ENCODE measurements at places on chromosomes 6 and 20.

DNA sequence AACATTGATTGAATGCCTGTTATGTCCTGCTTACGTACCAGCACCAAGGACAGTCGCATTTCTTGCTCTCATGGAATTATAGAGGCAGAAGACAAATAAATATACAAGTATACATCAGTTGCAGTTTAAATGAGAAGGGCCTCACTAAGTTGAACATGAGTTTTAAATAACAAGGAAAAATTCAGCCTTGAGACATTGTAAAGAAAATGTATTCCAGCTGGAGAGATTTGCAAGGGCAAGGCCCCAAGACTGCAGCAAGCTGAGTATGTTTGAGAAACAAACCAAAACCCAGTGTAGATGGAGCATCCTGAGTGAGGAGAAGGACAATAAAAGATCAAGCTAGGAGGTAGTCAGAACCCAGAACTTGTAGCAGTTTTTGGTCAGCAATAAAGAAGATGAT is 123.2 kb upstream of the BMP5 start:
- no peak for DNase-seq

- no peak for DNase-seq
Measured at GRCh38 chr20:44559302-44559701, 23.1 kb upstream of the PKIG start.

DNA sequence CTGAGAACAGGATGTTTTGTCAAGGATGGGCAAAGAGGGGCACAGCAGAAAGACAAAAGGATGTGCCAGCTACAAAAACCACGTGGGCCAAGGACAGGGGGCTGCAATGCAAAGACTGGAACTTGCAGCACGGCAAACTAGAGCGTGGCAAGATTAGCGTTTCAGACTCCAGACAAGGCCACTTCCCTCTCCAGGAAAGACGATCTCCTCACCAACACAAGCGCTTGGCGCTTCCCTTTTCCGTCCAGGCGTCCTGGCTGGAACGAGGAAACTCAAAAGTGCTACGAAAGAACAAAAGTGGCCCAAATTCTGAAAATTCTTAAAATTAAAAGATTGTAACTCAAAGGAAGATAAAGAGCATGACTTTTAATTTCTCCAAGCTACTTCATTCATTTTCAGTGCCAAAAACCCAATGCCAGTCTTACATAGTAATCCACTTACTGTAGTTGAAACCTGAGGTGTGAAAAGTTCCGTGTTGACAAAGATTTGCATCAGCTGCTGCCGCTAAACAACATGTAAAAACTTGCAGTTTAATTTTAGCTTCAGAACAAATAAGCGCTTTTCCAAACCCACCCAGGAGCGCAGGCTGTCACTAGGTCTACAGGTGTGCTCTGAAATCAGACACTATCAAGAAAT is 207.1 kb upstream of the RREB1 start:
- DNase-seq, result no peak

DNA sequence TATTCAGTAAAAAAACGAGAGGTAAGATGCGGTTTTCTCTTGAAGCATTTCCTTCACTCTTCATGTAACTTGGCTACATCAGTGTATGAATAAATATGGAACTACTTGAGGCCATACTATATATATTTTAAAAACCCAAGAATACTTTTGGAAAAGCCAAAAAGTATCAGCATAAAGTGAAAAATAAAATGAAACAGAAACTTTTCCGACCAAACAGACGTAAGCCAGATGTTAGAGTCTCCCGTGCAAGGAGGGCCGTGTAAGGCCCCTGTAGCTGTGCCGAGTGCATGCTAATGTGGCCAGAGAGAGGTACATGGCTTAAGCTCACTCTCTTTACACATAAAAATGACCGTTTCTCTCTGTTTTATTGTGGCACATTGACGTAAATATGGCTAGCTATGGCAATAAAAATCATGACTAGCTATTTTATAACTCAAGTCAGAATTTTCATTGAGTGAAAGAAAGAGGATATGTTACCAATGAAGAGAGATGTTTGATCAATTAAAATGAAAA is 140.1 kb upstream of the GMDS start:
- no peak for DNase-seq

- no peak for DNase-seq
Measured at GRCh38 chr6:78599526-78599925, 267.8 kb upstream of the IRAK1BP1 start.

- no peak for DNase-seq
Measured at GRCh38 chr6:89439014-89439413, 6.1 kb downstream of the ANKRD6 start.

GRCh38 chr6:89251170-89251569 is 34.0 kb upstream of the GABRR1 start:
- no peak for DNase-seq

DNA sequence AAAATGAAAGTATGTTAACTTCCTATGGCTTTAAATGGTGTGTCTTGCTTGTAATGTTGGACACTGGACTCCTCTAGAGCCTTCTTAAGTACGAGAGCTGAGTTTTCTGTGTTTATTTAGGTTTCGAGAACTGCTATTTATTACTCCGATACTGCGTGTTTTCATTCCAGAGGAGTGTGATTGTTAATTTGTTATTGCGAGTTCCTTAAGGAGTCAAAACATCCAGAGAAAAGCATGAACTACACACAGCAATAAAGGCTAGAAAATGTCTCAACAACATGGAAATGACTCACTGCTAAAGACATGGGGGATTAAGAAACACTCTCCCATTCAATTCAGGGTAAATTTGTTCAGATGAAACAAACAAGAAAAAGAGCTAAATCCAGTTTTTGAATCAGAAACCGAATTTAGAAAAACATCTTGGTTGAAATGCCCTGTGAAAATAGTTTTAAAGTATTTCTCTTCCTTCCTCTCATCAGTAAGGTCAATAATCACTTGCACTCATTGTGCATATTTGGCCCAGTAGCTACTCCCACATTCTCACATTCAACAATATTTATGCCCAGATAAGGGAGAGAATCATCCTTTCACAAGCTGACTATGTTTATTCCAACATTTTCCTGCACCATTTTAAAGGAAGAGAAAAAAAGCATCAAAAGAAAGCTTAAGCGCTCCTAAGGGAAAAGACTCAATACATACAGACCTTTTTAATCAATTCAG is 36.0 kb downstream of the ATXN1 start:
- DNase-seq, result no peak

GRCh38 chr6:14903176-14904038 is 342.5 kb upstream of the JARID2 start:
- no peak for DNase-seq

DNA sequence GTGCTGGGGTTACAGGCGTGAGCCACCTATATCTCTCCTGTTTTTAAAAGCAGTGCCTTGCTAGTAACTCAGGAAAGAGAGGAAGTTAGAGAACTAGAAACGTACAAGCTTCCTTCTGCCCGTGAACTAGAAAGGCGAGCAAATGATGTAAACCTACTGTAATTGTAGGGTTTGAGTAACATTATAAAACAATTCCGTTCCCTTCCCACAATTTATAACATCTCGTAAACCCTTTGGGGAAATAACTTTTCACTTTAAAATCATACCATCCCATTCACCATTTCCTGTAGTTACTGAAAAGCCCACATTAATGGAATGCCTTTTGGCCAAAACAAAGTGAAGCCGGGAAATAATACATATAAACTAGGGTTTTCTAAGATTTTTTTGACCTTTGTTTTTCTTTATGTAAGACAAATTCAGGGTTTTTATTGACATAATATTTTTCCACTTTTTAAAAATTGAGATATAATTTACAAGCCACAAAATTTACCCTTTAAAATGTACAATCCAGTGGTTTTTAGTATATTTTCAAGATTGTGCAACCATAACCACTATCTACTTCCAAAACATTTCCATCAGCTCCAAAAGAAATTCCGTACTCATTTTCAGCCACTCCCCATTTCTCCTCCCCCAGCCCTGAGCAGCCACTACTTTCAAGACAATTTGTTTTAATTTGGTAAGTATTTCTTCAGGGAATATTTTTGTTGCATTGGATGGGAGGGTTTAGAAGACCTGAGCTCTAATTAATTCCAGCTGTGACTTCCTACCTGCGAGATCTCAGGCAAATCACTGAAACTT is 175.1 kb upstream of the PDE10A start:
- no peak for DNase-seq

GRCh38 chr6:10411131-10411970 is 3.5 kb downstream of the TFAP2A start:
- DNase-seq, result no peak

DNA sequence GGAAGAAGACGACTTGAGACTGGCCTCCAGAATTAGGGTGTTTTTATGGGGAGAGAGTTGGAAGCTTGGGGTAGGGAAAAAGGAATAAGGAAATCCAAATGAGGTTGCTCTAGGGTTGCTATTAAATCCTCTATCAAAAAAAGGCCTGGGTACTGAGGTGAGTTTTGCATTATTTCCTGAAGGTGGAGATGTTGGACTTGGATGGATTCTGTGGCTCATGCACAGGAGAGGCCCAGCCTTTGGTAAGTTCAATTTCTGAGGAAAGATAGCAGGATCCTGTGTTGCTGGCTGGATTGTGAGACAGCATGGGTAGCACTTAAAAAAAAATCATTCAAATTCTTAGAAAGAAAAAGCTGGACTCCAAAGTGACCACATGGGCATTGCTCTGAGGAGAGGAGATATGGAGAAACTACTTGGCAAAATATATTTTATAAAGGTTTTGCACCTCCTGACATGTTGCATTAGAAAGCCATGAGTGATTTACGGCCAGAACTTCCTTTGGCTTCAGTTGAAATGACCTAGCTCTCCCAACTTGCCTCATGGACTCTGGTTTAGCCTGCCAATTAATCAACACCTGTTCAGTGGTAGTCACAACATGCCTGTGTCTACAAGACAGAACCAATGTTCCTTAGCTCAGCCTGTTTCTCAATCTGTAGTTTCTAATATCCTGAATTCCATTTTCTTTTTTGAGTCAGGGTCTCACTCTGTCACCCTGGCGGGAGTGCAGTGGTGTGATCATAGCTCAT is 152.1 kb upstream of the RALGAPA2 start:
- DNase-seq, result no peak

- DNase-seq, result no peak
Measured at GRCh38 chr6:40950986-40951698, 87.9 kb downstream of the UNC5CL start.

GRCh38 chr6:39441301-39441700 is 118.8 kb upstream of the KCNK16 start:
- DNase-seq, result no peak

DNA sequence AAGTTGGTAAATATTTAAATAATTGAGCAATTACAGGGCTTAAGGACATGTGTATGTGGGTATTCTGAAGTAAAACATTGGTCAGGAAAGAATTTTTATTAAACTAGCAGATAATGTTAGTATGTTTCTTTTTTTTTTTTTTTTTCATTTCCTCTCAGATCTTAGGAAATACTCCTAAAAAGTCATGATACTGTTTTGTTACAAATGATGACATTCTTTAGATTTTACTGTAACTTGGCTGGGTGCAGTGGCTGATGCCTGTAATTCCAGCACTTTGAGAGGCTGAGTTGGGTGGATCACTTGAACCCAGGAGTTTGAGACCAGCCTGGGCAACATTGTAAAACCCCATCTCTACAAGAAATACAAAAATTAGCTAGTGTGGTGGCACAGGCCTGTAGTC is 41.5 kb downstream of the CDC40 start:
- DNase-seq, result no peak

GRCh38 chr6:141593311-141593710 is 539.4 kb upstream of the GJE1 start:
- no peak for DNase-seq

DNA sequence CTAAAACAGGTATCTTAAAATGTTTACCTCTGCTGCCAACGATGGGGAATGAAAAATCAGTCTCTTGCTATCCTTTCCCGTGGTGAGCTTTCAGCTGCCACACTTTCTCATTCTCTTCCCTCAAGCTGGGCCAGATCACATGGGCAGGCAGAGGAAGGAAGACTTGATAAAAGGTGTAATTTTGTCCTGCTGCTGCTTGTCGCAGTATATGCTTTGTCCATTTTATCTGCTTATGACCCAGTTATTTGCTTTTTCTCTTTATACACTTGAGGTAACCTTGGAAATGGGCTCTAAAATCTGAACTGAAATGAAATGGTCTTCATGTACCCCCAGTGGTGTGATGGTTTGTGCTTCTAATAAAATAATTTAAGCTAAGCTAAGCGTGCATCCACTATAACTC is 695.9 kb upstream of the FLRT3 start:
- no peak for DNase-seq

DNA sequence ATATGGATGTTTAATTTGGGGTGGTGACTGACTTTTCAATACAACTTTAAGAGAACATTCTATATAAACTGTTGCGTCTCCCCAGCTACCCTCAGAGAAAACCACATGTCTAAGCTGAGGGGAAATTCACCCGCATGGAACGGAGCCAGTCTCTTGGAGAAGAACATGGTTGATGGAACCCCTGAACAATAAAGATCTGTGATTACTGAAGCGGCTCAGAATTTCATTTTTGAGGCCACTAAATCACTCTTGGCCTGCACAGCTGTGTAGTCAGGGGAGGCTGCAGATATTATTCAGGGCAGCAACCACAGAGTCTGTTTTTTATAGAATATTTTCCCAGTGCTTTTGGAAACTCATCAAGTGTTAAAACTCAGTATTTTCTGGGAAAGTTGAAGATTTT is 73.8 kb downstream of the EYA4 start:
- no peak for DNase-seq

- no peak for DNase-seq
Measured at GRCh38 chr6:47165918-47166317, 123.8 kb upstream of the ADGRF1 start.

DNA sequence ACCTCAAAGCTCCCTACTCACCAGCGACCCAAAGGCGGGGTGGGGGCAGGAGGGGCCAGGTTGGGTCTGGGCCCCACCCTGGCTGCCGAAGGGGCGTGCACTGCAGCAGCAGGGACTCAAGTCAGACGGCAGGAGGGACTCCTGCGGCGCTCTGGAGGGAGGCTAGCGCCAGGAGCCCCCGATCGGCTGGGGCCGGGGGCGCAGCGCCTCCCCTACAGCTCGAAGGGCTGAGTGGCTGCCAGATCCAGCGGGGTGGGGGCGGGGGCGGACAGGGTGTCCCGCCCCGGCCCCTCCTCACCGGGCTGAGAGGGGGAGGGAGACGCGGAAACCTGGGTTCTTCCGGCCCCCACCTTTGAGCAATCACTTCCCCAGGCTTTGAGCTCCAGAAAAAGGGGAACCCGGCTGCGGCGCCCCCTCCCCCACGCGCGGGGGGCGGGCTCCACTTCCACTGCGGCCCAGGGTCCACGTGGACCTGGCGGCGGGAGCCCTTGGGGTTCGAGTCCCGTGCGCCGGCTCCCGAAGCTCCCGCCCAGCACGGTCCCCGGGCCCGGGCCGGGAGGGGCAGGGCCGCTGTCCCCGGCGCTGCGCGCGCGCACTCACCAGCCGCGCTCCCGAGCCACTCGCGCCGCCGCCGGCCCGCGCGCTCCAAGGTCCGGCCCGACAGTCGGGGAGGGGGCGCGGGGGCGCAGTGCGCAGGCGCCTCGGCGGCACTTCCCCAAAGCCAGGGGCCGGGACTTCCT is at the start of gene RGS19:
Gene RGS19 (minus strand): TSS at position 246 of the 740 bp plus-strand sequence. CDS start 2,632 bp downstream, outside the sequence.
- DNase-seq, result peak; percentile 23

DNA sequence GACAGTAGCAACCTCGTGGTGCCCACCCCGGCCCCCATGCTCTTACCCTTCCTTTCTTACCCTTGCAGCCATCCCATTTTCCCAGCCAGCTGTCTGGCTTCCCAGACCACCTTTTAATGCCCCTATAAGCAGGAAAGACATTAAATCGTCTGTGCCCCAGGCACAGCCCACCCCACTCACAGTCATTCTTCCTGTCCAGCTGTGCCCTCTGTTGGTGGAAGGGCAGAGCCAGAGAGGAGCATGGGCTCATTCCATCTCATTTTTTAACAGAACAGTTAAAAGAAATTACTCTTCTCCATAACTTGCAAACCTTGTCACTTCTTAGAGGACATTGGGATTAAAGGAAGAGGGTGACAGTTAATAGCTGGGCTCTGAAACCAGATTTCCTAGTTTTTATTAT is 240.5 kb downstream of the NRN1 start:
- DNase-seq, result no peak
